ENCODE measurements at places on chromosomes 16 and 17. TPM values are rescaled to one million over a fixed set of nuclear protein-coding genes. Genes with fewer than 3 reads are reported as not detected.

DNA sequence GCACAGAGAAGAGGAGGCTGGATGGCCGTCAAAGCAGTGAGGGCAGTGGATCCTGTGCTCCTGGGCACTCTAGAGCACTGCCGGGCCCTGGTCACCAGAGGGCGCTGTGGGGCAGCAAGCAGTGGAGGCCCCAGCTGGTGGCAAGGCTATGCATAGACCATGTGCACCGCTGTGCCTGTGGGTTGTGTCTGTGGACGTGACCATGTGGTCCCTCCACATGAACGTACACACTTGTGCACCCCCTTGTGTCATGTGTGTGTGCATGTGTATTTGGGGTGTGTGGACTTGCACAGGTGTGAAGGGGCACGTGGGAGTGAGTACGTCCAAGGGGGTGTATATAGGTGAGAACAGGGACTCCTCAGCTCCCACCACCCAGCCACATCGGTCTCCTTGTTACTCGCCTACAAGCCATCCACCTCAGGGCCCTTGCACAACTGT, 4.4 kb upstream of the MAP2K3 start:
- DNase-seq, result peak; percentile 86

- no peak for DNase-seq
These were observed 204.8 kb upstream of the COX10 start for GRCh38 chr17:13864521-13864920.

- peak; percentile 52 for DNase-seq
These were observed 732 bp downstream of the TNRC6A start for GRCh38 chr16:24729951-24730815.

NLRP1 gene
- 6.2 TPM for polyA plus RNA-seq

SHISA9 gene
- 0.07 TPM for polyA plus RNA-seq

MVP gene
- polyA plus RNA-seq, result 53.0 TPM

All from heart right ventricle (tissue), 16 donors.